Putamen (tissue), 1 donor: ENCODE measurements at places on chromosomes 4 and X.
A peak's percentile ranks its signal among the peaks of the same experiment; 100 is the strongest.

- DNase-seq = no peak
Observed at GRCh38 chr4:99165978-99166377, 21.9 kb upstream of the ADH4 start.

GRCh38 chr4:73528171-73528570, 46.6 kb downstream of the AFM start:
- DNase-seq = peak; percentile 35

DNA sequence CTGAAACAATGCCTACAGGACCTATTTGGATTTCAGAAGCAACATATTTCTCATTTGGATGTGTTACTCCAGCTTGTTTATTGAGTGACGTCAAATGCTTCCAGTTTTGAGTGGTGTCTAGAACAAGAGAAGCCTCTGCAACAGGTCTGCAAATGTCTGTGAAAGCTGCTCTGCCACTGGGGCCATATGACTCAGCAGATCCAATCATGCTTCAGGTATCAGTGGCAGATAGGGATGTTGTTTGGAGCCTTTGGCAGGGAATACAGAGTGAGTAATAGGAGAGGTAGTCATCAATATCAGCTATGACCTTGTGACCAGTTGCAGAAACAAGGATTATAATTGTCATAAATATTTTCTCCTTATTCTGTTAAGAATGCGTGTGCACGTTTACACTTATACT, 141.1 kb upstream of the ZXDA start:
- no peak for DNase-seq

DNA sequence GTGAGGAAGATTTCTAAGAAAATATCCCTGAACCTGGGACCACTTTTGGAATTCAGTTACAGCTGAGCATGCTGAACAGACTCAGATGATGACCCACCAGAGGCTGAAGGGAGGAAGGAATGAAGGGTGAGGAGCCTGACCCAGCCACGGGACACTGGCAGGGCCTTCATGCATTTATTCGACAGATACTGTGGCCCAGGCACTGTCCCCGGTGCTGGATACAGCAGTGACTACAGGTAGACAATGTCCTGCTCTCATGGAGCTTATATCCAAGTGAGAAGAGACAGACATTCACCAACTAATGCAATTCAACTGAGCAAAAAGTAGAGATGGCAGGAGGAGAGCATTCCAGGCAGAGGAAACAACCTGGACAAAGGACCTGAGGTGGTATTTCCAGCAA, 2.2 kb upstream of the IQSEC2 start:
- no peak for DNase-seq

DNA sequence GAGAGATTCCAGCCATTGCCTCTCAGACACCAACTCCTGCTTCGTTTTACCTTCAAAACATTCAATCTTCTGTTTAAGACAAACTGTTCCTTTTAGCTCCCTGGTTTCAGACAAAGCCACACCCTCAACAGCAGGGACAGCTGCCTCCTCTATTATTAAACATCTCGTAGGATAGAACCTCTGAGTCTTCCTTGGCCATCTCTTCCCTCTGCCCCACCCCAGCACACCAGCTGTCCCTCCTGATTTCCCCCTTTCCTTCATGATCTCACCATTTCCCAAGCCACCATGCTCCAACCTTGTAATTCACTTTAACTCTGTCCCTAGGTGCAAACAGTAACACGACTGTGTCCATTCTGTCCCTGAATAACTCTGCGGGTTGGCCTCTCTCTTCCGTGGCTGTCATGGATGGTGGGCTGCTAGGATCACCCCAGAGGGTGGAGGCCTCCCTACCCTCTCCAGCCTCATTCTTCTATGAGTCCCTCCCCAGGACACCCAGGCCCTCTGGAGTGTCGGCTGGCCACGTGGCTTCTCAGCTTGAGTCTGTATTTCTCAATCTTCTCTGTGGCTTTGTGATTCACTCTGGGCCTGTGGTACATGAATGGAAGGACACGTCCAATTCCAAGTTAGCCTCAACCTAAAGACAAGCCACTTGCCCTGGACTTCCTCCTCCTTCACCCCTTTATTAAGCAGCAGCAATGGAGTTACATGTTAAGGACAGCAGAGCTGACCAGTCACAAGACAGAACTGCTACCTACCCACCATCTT, 349.9 kb downstream of the FBXW7 start:
- no peak for DNase-seq

- no peak for DNase-seq
Observed at GRCh38 chr4:47198791-47199190, 167.4 kb downstream of the GABRB1 start.

GRCh38 chr4:184167576-184167975, 50.1 kb downstream of the ENPP6 start:
- DNase-seq = no peak

DNA sequence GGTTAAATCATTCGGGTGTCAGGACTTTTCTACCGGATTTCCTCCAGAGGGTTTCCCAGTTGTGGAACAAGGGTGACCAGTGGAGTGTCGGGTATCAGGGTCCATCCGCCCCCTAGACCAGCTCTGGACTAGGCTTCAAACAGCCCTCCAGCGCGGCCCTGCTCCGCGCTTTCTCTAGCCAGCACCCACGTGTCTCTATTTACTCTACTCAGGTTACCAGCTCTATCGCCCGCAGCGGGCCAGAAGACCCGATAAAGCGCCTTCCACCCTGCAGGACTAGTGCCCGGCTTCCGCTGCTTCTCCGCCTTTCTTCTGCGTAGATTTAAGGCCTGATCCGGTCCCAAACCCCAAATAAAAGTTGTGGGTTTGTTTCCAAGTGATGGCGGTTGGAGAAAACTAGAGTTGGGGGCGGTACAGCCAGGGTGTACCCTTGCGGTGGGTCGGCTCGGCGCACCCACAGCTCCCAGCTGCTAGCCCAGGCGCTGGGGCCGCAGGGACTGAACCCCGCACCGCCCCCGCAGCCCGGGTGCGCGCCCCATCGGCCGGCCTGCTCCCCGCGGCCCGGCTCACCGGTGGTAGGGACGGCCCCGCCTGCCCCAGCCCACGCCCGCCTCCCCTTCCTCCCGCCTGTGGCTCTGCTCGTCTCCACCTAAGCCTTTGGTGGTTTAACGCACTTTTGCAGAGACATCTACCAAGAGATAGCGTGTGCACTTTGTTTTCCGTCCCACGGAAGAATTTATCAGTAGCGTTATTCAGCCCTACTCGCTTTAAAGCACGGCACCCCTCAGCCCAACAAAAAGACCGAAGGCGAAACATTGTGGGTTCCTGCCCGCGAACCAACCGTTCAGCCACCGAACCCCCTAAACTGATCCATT, 2.1 kb downstream of the LEF1 start:
- DNase-seq = no peak

DNA sequence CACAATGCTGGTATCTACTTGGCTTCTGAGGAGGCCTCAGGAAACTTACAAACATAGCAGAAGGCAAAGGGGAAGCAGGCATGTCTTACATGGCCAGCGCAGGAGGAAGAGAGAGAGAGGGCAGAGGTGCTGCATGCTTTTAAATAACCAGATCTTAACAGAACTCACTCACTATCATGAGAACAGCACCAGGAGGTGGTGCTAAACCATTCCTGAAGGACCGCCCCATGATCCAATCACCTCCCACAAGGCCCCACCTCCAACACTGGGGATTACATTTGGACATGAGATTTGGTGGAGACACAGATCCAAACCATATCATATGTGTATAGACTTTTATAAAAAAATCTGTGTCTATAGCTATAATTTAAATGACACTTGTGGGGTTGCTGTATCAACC, 48.6 kb upstream of the ERVMER34-1 start:
- DNase-seq = no peak

DNA sequence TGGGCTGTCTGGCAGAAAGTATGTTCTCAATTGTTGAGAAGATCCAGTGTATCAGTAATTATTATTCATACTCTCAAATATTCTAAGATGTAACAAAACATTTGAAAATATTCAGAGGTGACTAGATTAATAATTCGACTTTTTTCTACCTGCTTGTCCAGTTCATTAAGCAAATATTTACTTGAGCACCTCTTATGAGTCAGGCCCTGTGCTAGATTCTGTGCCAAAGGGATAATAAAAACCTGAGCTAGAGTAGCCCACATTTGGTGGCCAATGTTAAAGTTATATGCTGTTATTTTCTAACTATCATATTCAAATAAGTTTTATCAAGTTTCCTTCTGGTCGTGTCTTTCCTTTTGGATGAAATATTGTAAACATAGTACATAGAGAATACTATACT, 58.5 kb downstream of the ARHGAP10 start:
- DNase-seq = no peak

DNA sequence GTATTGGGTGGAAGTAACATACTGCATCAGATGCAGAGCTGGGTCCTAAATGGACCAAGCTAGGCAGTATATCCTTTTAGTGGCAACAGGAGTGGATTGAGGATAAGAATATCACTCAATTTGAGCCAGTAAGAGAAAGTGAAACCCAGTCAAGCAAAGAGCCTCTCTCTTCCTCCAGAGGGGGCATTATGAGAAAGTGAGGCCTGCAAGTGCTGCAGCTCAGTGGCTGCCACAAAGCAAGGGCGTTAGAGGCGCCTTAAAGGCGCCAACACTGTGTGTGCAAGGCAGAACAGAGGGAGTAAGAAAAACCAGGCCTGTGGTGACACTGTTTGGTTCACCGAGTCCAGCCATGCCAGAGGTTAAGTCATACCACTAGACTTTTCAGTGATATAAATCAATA, 17.5 kb downstream of the STX18 start:
- DNase-seq = no peak

GRCh38 chr4:15233264-15233597, 194.6 kb upstream of the C1QTNF7 start:
- DNase-seq = no peak

- DNase-seq = no peak
Observed at GRCh38 chrX:64427787-64428186, 32.5 kb upstream of the MTMR8 start.

DNA sequence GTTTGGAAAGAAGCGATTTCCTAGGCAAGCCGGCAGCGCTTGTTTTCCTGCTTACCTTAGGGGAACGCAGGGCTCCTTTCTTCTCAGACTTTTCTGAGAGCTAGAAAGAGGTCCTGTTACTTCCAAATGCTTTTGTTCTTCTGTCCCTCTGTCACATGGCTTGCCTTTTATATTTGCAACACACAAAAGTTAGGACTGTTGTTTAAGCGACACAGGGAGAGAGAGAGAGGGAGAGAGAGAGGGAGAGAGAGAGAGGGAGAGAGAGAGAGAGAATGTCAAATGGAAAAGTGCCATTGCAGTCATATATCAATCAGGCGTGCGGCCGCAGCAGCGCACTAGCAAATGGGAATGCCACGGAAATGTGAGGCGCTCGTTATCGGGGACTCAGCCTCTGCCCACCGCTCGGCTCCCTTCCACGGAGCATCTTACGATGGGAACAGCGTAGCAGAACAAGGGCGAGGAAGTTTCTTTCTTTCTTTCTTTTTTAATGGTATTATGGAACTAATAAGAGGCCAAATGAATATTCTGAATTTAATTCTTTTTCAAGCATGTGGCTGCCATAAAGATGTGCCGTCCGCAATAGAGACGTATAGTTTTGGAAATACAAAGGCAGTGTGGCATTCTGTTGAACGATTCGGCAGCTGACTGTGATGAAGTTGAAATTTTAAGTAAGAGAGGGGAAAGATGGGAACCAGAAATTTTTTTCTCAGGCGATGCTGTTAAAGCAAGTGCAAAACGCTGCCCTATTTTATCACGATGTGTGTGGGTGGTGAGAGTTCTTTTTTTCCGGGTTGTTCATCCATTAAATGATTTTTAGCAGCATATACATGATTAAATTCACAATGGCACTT, at the start of gene NDP:
Gene NDP (minus strand): TSS at position 142 of the 851 bp plus-strand sequence. CDS start 14,745 bp downstream, outside the sequence.
- peak; percentile 52 for DNase-seq

GRCh38 chr4:108080747-108081146, 88.0 kb downstream of the LEF1 start:
- no peak for DNase-seq
